ENCODE measurements at places on chromosomes 1 and 21. TPM values are rescaled to one million over a fixed set of nuclear protein-coding genes. Genes with fewer than 3 reads are reported as not detected.

GRCh38 chr1:72037745-72038343 is 244.5 kb downstream of the NEGR1 start:
- peak; percentile 32 for DNase-seq

- no peak for DNase-seq
Measured at GRCh38 chr21:34838956-34839820, 170.4 kb downstream of the CLIC6 start.

GRCh38 chr1:44326821-44327465 is 28.1 kb downstream of the ERI3 start:
- DNase-seq, result no peak

DNA sequence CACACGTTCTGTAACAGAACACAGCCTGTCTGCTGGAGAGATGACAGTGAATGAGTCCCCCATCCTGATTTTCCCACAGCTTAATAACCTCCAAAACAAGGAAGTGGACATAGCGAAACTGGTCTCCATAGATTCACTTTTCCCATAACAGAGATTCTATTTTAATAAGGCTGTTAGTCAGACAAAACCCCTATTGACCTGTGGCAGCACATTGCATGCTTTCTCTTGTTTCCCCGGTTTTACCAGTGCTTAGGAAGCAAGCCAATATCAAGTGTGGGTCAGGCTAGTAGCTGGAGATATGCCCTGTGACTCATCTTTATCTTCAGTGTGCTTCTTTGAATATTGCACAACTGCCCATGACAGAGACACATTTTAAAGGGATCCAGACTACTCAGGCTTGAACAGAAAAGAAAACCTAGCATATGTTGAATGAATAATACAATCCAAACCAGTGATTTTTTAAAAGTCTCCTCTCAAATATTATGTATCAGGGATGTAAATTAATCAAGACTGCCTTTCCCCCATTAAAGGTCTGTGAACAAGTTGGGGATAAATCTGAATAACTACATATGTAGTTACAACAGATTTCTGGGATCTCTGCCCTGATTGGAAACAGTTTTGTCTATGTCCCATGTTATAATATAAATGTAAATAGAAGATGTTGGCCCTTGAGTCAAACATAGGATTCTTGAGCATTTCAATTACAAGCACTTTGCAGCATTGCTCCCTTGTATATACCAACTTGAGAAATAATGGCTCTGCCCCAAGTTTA is 11.9 kb upstream of the CLDN8 start:
- no peak for DNase-seq

GRCh38 chr1:156707417-156708217 is 2.2 kb upstream of the CRABP2 start:
- no peak for DNase-seq

GRCh38 chr21:14877581-14878228 is 187.1 kb downstream of the NRIP1 start:
- no peak for DNase-seq

TSSK3 gene
- 0.37 TPM for polyA plus RNA-seq

S100B gene
- not detected for polyA plus RNA-seq

DNA sequence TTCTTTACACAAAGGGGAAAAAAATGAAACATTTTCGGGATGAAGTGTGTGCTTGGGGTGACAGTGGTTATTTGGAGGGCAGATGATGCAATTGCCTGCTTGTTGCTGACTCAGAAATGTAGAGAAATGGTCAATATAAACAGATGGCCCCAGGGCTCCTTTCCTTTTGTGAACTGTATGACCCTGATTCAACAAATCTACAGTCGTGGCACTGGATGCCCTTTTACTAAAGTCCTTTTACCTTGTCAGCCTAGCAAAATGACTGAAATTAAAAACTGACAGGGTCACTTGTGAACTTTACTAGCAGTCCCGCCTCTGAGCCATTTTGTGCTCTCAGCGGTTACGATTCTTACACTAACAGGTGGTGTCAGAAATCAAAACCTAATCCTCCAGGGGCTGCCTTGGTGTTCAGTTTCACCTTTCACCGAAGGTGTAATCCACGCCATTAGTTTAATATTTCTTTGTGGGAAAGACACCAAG is 49.8 kb downstream of the GREM2 start:
- no peak for DNase-seq

DNA sequence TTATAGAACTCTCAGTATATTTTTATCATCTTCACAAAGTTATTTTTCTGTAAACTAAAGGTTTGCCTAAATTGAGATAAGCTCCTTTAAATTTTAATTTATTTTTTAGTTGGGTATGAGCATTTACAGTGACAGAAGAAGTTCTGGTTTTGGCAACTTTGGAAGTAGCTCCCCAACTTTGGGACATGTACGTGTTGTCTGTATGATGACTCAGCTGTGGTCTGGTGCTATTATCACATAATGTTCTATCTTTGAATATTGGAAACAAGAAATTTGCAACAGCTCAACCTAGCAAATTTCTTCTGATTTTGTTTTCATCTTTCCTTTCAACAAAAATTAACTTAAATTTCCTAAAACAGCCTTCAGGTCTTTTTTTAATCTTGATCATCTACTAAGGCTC is 46.6 kb upstream of the C1orf105 start:
- DNase-seq, result no peak
